Cerebellum (tissue), 4 donors: ENCODE measurements at places on chromosomes 12 and 14. TPM values are rescaled to one million over a fixed set of nuclear protein-coding genes. Genes with fewer than 3 reads are reported as not detected.

DNA sequence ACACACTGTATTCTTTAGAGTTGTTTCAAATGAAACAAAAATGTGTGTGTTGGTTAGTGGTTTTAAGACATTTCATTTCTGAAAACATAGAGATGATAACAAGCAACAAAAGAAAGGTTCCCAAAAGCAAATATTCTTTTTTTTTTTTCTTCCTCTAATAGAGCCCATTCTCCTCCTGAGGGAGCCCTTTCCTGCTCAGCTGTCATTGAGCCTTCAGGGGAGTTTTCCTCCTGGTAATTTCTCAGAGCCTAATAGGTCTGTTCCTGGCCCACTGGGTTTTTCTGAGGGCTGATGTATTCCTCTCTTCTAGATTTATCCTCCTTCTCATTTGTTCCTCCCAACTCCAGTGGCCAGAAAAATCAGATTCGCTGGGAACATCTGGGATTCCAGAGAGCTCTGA is 654.5 kb downstream of the NOVA1 start:
- no peak for DNase-seq

DNA sequence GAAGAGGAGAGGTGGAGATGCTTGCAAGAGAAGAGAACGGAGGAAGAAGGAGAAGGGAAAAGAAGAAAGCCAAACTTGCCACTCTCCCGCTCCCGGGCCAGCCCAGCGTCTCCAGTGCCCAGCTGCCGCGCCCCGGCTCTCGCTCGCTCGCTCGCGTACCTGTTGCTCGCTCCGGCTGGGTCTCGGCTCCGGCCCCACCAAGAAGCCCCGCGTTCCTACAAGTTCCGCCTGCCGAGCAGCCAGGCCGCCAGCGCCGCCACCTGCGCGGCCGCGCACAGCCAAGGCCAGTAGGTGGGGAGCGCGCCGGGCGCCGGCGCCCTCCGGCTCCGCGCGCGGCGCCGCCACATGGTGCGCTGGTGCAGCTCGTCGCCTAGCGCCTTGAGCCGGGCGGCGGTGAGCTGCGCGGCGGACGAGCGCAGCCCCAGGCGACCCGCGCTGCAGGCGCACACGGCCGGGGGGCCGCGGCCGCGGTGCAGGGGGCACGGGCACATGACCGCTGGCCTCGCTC is 370 bp downstream of the HRK start:
- DNase-seq, result no peak

- peak; percentile 74 for DNase-seq
These were observed 9.4 kb downstream of the ANKRD9 start for GRCh38 chr14:102500158-102500662.

DNA sequence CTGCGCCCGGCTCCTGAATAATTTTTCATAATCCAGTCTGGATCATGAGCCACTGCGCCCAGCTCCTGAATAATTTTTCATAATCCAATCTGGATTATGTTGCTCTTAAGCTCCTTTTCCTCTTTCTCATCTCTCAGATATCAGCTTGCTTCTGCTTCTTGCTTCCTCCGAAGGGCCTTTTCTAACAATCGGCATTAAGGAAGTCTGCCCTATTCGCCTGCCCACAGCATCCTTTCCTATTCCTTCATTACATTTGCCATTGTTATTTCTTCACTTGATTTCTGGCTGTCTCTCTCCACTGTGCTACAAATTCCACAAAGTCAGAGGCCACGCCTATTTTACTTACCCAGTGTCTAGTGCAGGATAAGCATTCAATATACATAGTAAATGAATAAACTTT is 83.5 kb downstream of the TTC7B start:
- DNase-seq, result no peak

DNA sequence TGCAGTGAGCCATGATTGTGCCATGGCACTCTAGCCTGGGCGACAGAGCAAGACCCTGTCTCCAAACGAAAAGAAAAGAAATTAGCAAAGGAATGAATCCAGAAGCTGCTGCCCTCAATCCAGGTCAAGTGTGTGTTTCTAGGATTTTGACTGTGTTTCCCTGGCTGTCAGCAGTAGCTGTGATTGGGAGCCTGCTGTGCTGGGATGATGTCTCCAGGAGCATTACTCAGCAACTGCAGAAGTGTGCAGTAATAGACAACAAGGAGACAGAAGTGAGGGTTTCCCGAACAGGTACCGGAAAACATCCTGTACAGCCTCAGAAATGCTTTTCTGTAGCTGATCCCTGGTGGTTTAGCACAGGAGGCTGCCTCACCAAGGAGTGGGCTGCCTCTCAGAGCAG is 492.5 kb downstream of the FUT8 start:
- peak; percentile 21 for DNase-seq

DNA sequence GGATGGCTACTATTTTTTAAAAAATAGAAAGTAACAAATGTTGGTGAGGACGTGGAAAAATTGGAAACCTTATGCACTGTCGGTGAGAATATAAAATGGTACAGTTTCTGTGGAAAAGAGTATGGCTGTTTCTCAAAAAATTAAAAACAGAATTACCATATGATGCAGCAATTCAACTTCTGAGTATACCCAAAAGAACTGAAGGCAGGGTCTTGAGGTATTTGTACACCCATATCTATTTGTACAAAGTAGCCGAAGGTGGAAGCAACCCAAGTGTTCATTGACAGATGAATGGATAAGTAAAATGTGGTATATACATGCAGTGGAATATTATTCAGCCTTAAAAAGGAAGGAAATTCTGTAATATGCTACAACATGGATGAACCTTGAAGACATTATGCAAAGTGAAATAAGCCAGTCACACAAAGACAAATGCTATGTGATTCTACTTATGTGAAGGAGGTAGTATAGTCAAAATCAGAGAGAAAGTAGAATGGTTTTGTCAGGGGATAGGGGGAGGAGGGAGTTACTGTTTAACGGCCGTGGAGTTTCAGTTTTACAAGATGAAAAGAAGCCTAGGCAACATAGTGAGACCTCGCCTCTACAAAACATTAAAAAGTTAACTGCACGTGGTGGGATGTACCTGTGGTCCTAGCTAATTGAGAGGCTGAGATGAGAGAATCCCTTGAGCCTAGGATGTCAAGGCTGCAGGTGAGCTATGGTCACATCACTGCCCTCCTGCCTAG is 38.4 kb upstream of the CCT2 start:
- no peak for DNase-seq

DNA sequence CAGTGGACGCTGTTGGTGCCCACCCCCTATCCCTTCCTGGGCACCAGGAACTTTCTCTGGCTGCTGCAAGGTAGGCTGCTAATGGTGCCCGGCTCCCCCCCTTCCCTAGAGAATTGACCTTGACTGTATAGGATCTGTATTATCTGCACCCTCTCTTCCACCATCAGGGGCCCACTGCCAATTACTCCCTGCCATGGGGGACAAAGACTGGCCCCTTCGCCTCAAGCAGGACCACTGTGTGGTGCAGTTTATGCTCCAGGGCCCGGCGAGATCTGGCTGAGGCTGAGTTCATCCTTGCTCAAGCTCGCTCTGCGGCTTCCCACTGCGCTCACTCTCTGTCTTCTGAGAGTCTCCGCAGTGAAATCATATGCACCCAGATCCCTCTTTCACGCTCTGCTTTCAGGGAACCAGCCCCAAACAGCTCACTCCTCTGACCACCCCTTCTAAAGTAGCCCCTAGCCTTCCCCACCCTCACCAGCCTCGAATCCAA is 95.2 kb downstream of the LGMN start:
- DNase-seq, result no peak

DNA sequence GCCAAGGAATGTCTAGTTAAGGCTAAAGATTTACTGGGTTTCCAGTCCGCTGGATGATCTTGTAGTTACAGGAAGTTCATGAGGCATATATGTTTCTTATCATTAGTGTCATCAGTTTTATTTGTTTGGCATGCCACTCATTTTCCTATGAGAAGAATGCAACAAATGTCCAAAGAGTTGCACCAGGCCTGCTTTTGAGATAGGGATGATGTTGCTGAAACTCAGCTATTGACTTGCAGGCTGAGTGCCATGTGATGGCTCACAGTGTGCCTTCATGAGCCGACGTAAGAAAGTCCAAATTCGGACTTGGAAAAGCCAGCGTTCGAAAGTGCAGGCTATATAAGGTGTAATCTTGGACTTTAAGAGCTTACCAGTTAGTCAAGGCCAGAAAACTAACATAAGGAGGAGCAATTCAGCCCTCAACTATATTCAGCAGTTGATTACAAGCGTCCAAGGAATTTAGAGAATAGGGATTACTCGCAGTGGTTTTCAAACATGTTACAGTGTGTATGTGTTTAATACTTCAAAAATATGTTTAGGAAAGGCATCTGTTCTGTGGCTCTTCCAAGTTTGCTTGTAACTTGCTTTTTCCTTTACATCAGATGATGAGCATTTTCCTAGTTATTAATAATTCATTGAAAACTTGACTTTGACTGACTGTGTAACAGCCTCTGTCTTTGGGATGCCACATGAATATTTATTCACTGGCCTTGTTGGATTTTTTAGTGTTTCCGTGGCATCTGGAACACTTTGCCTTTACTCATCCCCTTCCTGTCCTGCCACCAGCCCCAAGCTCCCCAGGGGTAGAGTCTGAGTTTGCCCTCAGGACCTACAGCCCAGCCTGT is 101.3 kb downstream of the LGMN start:
- DNase-seq, result no peak

- no peak for DNase-seq
These were observed 24.4 kb downstream of the IRF2BPL start for GRCh38 chr14:77003960-77004710.

- no peak for DNase-seq
These were observed 216.2 kb downstream of the DPF3 start for GRCh38 chr14:72677664-72678063.

GRCh38 chr14:95388699-95389098 is 69.0 kb upstream of the CLMN start:
- no peak for DNase-seq

- peak; percentile 71 for DNase-seq
These were observed 35.8 kb downstream of the GPR19 start for GRCh38 chr12:12660201-12660600.

GRCh38 chr12:128844031-128844635 is 9.1 kb upstream of the GLT1D1 start:
- DNase-seq, result no peak

VASH1 gene
- 35.5 TPM for total RNA-seq

TMEM106C gene
- total RNA-seq, result 87.2 TPM

DNA sequence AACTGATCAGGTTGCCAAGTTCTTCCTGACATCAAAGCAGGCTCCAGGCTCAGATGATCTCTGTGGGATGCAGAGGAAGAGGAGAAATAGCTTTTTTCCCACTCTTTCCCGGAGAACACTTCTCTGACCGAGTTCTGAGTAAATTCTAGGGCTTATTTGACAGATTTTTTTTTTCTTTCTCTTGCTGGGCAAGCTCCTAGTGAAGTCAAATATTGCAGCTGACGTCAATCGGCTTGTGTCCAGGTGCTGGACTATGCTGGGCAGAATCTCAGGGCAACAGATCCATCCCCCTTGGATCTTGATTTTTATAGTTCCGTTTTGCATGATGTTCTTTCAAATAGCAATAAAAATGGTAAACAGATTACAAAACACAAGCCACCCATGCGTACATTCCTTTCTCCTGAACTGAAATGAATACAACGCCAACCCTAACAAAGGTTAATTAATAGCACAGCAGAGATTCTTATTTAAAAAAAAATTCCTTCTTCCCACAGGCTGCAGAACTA is 182.2 kb downstream of the NOVA1 start:
- peak; percentile 64 for DNase-seq

DNA sequence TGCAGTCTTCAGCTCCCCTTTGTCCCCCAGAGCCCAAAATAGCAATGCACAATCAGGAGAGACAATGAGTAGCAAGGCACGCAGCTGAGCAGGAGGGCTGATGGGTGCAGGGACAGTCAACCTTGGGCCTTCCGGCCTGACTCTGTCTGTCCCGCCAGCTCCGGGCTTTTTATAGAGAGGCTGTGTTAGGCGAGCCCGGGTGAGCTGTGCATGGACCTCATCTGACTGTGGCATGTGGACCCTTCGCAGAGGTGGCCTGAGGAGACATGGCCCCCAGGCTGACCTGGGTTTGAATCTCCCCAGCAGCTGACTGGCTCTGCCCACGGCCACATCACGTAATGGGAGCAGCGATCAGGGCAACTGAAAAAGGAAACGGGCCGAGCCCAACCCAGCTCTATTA is 177.9 kb downstream of the TSPAN9 start:
- DNase-seq, result no peak

DNA sequence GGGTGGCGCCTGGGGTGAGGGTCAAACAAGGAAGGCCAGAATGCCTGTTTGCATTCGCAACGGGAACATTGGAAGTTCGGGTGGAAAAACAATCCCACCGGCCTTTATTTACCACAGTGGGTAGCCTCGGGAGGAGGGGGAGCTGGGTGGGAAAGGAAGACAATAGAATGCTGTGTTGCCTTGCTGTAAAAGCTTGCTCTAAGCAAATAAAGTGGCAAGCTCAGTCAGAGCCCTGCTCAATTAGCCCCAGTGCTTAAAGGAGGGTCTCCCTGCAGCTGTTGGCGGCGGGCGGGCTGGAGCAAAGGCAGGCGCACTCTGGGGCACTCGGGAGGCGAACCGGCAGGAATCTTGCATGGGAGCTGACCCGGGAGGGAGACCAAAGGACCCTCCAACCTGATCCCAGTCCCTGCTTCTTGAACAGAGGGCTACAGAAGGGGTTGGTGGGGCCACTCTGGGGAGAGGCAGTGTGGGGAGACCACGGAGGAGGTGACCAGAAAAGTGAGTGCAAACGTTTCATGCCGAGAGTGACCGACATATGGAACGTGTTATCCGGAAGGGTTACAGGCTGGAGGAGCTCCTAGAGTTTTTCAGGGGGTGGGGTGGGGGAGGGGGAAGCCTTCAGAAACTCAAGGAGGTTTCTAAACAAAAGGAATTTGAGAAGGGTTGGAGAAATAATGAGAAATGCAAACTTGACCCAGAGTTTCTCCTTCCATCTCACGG is 48.5 kb downstream of the NTF3 start:
- DNase-seq, result no peak

EFS gene
- 19.8 TPM for total RNA-seq

- DNase-seq, result no peak
These were observed 47.3 kb downstream of the PTPN11 start for GRCh38 chr12:112466011-112466422.

GRCh38 chr14:52299692-52300278 is 14.3 kb upstream of the PTGER2 start:
- DNase-seq, result peak; percentile 49

CLEC6A gene
- total RNA-seq, result not detected

DNA sequence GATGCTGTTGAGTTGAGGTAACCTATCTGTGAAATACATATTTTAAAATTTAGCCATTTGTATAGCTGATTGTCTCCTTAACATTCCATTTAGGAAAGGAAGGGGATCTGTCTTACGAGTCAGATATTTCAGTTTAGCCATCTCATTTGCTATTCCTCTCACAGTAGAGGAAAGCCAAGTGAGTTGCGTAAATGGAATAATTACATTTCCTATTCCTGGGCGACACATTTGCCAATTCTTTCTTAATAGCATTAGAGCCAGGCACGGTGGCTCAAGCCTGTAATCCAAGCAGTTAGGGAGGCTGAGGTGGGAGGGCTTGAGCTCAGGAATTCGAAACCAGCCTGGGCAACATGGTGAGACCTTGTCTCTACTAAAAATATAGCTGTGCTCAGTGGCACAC is 116.3 kb downstream of the TMX1 start:
- DNase-seq, result no peak
